ENCODE measurements at places on chromosomes 2 and 18.

DNA sequence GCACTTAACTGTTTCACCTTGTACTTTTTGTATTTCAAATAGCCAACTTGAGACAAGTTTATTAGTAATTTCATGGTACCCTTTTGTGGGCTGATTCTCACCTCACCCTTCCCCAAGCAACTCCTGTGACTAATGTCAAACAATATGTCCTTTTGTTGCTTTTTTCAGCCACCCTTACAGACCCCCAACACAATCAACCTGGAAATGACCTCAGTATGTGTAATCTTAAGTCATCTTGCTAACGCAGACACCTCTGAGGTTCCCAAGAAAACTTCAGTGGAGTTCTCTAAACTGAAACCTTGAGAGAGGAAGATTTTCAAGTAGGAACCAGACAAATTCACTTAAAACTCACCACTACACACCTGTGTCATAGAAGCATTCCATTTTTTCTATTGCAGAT is 69.5 kb downstream of the KYNU start:
- DNase-seq, result no peak

GRCh38 chr18:63617049-63617914 is 26.8 kb downstream of the SERPINB4 start:
- DNase-seq, result no peak

GRCh38 chr2:138421315-138421970 is 80.1 kb upstream of the SPOPL start:
- DNase-seq, result peak; percentile 18

DNA sequence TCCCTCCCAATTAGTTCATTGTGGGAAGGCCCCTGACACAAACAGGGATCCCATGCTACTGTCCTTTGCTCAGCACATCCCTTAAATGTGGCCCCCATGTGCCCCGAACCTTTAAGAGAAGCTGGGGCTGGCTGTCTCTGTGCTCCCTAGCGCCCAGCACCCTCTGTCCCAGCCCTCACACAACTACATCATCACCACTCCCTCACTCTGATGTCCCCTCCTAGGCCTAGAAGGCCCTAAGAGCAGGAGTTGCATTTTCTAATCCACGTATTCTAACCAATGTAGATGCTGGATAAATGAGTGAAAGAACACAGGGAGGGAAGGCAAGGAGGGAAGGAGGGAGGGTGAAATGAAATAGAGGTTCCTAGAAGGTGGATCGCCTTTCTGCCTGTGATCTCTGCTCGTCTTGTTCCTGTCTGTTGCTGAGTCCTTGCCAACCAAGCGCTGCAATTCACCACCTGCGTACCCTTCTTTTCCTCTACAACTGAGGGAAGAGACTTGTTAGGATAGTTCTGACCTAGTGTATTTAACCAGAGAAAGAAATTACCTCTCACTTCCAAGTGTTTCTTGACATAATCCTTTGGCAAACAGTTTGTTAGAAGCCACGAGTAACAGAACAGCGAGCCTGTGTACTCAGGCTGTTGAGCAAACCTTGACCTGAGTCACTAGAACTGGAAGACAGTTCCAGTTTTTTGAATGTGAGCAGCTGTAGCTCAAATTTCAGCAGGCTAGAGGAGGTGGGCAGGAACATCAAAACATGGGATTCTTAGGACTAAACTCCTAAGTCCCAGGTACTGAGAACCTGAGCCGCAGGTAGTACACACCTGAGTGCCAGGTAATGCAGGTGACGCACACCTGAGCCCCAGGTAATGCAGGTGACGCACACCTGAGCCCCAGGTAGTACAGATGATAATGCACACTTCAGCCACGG is 181.5 kb upstream of the ID2 start:
- DNase-seq, result no peak

- no peak for DNase-seq
Observed at GRCh38 chr18:28338316-28338715, 161.4 kb upstream of the CDH2 start.

DNA sequence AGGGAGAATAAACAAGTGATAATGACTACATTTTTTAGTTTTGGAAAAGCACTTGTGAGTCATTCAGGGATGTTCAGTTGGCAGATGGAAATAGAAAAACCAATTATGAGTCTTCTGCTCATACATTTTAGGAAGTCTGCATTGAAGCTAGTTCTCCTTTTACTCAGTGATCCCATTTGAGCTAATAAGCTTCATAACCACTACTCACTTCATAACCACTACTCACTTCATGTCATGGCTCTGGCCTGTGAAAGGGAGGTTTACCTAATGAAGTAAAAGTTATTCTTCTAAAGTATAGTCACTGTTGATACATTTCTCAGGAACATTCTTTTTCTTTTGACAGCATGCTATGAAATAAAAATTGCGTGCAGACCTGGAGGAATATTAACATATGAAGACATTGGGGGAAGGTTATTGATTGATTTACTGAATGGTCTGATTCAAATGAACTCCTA is 948.7 kb downstream of the TSN start:
- no peak for DNase-seq

- DNase-seq, result peak; percentile 73
Observed at GRCh38 chr18:40867459-40867858, 1087.6 kb upstream of the PIK3C3 start.

- DNase-seq, result no peak
Observed at GRCh38 chr18:27695503-27695902, 481.4 kb downstream of the CDH2 start.

DNA sequence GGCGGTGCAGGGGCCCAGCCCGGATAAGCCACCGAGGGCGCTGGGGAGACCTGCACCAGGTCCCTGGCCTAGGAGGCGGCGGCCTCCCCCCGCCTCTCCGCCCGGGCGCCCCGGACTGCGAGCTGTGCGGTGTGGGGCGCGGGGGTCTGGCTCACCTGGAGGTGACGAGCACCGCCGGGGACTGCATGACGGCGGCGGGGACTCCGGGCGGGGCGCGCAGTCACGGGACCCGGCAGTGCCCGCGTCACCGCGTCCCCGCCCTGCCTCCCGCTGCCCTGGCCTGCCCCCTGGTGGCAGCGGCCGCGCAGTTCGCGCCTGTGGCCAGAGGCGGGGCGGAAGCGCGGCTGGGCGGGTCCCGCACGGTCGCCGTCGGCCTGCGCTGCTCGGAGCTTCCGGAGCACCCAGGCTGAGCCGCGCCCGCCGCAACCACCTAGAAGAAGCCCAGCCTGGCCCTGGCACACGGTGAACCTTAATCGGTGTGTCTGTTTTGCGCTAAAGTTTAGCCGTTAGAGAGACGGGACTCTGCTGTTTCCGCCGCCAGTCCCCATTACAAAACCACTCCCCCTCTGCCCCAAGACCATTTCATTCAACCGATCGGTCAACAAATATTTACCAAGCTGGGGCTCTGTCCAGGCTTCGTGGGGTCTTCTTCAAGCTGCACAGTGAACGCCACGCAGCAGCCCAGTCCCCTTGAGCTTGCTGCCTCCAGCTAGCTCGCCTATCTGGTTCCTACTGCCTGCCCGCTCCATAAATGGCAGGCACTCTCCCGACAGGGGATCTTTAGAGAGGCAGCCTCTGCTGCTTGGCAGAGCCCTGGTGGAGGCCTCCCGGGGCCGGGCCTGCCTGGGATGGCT is at the start of gene HS1BP3:
Gene HS1BP3 (minus strand): TSS at position 222 of the 854 bp plus-strand sequence. CDS start 35 bp downstream, at position 187.
- DNase-seq, result no peak

DNA sequence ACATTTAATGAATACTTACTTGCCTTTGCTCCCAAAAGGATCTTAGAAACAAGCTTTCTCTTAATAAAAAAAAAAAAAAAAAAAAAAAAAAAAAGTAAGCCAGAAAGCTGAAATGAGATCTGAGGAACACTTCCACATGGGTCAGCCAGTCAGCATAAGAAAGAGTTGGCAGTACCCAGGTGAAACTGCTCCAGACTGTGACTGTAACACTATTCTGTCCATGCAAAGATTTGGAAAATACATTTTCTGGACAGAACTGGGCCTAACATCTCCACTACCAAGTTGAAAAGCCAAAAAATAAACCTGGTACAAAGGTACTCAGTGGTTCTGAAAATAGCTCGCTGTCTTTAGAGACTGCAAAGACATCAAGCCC is 135.7 kb downstream of the THADA start:
- DNase-seq, result no peak

GRCh38 chr2:200394045-200394444 is 87.6 kb downstream of the SPATS2L start:
- DNase-seq, result no peak

GRCh38 chr18:75827751-75828287 is 400.3 kb upstream of the SMIM21 start:
- DNase-seq, result no peak

DNA sequence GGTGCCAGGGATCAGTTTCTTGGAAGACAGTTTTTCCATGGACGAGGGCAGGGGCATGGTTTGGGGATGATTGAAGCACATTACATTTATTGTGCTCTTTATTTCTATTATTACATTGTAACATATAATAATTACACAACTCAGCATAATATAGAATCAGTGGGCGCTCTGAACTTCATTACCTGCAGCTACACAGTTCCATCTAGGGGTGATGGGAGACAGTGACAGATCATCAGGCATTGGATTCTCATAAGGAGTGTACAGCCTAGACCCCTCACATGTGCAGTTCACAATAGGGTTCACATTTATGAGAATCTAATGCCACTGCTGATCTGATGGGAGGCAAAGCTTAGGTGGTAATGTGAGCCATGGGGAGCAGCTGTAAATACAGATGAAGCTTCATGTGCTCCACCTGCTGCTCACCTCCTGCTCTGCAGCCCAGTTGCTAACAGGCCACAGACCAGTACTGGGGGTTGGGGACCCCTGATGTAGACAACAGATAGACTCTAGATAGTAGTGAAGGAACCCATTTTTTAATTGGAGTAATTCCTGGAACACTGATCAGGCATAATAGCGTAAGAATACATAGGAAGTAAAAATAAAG is 41.5 kb upstream of the MC4R start:
- no peak for DNase-seq

- no peak for DNase-seq
Observed at GRCh38 chr2:218021536-218022071, 18.8 kb upstream of the TNS1 start.

DNA sequence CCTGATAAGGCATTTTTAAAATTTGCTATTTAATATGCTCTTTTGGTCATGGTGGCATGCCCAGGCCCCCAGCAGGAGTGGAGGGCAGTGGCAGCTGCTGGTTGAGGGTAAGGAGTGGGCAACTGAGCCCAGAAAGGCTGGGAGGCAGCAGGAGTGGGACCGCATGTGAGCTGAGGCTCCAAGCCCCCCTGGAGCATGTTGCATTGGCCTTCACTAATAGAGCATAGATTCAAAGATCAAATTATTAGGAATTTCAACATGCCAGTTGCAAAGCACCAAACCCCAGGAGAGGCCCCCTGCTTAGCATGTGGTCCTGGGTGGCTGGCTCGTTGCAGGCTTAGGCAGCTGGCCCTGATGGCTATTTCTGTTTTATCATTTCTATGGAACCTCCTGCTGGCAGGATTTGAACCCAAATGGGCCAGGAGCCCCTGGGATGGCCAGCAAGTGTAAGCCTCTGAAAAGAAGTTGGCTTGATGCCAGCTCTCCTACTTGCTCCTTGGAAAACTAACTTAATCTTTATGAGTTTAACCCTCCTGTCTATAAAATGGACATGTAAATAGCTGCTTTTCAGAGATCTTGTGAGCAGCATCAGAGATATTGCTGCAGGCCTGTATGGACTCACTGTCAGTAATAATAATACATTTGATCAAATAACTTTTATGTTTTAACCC is 42.1 kb upstream of the TMEM131 start:
- DNase-seq, result no peak

GRCh38 chr18:38933910-38934510 is 1368.4 kb upstream of the CELF4 start:
- no peak for DNase-seq

DNA sequence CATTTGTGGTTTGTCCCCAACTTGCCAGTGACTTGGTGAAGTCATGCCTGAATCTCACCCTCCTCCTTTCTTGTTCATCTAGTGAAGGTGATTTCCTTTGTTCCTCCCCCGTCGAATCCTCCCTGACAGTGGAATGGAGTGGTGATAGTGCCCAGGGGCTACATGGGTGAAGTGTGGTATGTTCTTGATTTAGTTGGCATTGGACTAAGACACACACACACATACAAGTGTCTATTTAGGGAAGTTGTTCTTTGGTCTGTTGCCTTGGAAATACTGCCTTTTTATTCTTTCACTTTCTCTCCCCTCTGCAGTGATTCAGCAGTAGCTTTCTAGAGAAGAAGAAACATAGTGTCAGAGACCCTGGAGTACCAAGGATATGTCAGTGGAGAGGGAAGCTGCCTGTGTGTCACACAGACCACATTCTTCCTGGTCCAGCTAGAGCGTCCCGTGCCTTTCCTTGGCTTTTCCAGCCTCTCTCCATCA is 10.9 kb downstream of the INPP4A start:
- no peak for DNase-seq

- DNase-seq, result no peak
Observed at GRCh38 chr18:35422237-35422636, 45.1 kb upstream of the ZNF396 start.

All from GM04503 (cell line).